NCI-H2107 (cell line): ENCODE measurements at places on chromosomes 1 and 21.

DNA sequence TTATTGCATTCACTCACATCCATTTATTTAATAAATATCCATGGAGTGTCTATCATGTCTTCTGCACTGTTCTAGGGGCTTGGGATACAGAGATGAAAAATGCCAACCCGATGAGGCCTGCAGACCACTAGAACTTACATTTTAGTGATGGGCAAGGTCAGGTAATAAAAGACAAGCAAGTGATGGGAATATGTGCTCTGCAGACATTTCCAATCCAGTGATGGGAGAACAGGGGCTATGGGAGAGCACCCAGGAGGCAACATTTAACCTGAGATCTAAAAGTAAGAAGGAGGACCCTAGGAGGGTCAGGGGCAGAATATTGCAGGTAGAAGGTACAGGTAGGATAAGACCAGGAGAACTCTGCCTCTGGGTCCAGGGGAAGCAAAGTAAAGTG is 53.1 kb downstream of the ETS2 start:
- DNase-seq = no peak

GRCh38 chr21:33696465-33696864 is 54.2 kb downstream of the ITSN1 start:
- no peak for DNase-seq

DNA sequence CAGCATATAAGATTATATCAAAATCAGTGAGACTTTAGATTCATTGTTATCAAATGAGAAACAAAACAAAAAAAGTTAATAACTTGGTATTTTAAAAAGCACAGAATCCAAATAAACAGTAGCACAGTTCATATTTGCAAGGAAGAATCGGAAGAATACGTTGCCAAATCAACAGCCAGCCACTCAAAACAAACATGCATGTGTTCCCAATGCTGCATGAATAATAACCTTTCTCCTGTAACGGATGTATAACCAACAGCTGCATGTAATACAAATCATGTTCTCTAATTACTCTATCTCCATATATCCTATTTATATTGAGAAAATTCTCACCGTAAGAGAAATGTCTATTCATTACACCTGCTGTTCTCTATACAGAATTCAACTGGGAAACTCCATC is 98.9 kb upstream of the FOXD3 start:
- no peak for DNase-seq

GRCh38 chr1:166956872-166957271 is 18.5 kb downstream of the ILDR2 start:
- DNase-seq = no peak

DNA sequence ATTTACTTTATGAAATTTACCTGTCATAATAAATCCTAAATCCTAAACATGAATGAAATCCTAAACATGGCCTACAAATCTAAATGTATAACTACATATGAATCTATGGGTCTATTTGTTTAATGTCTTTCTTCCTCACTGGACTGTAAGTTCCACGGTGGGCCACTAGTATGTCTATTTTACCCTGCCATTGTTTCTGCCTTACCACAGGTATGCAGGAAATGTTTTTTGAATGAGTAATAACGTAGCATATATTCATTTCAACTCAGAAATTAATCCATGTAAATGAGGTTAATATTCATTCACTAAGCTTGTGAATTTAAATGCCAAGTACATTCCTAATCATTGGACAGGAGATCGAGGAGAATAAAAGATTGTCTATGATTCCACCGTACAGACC is 35.3 kb downstream of the B3GALNT2 start:
- DNase-seq = no peak

- no peak for DNase-seq
Observed at GRCh38 chr1:185376840-185377635, 60.0 kb upstream of the IVNS1ABP start.

GRCh38 chr1:110163591-110163990 is 13.3 kb downstream of the SLC6A17 start:
- DNase-seq = no peak
